Daoy (cell line): ENCODE measurements at places on chromosomes 4 and X. TPM values are rescaled to one million over a fixed set of nuclear protein-coding genes. Genes with fewer than 3 reads are reported as not detected.
A peak's percentile ranks its signal among the peaks of the same experiment; 100 is the strongest.

DMD gene
- total RNA-seq = 14.1 and 24.0 TPM in 2 replicates

ATP6AP1 gene
- total RNA-seq = 26.3 and 30.9 TPM in 2 replicates

PCDH7 gene
- 0.40 and 0.45 TPM in 2 replicates for total RNA-seq

PRICKLE3 gene
- 5.6 and 12.4 TPM in 2 replicates for total RNA-seq

ANKRD50 gene
- 2.8 and 3.2 TPM in 2 replicates for total RNA-seq

CCKAR gene
- total RNA-seq = 2.9 and 4.1 TPM in 2 replicates

SLC25A31 gene
- not detected in 2 replicates for total RNA-seq

MAGED2 gene
- total RNA-seq = 109 and 130 TPM in 2 replicates

DNA sequence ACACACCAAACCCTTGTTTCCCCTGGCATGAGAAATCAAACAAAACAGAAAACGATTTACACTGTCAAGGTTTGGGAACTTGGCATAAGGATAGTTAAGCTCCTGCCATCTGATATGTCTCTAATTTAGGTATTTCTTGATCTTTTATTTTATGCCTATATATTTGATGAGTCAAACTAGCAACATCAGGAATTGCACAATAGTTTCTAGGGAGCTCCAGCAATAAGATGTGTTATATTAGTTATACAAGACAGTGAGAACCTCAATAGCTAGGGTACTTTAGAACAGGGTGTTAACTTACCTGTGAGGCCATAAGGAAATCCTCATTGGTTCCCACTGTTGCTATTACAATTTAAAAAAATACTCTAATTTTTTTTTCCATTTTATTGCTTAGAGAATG is 474.2 kb downstream of the GBA3 start:
- DNase-seq = no peak

DNA sequence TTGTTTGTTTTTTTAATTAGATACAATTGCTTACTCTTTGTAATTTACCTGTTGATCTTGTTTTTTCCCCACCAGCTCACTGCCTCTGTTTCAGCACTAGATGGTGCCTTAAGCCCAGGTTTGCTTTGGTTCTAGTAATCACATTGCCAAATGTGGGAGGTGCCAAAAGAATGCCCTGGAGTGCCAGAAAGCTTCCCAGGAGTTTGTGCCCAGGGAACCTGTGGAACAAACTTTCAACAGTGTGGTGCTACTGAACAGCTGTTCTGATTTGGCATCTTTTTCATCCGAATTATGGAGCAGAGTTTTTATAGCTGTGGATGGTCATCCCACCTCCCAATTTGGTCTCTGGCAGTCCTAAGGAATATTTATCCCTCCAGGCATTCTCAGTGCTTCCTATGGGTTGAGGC is 1000.7 kb downstream of the STIM2 start:
- DNase-seq = no peak

- DNase-seq = no peak
Observed at GRCh38 chr4:104756837-104757236, 262.1 kb upstream of the CXXC4 start.

DNA sequence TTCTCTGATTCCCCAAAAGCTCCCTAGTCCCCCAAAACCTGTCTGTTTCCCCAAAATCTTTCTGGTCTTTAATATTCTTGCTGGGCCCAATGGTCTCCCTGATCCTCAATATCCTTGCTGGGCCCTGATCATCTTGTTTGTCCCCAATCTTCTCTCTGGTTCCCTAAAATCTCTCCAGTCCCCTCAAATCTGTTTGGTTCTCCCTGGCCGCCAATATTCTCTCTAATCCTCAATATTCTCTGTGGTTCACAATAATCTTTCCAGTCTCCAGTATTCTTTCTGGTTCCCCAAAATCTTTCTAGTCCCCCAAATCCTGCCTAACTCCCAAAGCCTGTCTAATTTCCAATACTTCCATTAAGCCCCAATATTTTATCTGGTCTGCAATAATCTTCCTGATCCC is 18.5 kb downstream of the P2RY8 start:
- DNase-seq = no peak

DNA sequence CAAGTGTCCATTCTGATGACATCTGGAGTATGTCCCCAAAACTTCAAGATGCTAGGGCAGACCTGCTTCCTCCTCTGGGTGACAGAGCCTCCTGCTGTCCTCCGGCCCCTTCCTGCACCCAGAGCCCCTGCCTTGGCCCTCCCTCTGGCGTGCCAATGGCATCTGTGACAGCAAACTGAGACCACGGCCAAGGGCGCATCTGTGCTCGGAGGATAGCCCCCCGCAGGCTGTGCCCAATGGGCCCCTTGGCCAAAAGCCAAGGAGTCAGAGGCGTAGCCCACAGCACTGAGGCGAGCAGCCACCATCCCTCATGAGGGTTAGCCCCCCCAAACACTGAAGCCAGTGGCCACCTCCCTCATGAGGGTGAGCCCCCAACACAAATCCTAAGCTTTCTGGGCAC is 7.9 kb downstream of the LRPAP1 start:
- DNase-seq = no peak

DNA sequence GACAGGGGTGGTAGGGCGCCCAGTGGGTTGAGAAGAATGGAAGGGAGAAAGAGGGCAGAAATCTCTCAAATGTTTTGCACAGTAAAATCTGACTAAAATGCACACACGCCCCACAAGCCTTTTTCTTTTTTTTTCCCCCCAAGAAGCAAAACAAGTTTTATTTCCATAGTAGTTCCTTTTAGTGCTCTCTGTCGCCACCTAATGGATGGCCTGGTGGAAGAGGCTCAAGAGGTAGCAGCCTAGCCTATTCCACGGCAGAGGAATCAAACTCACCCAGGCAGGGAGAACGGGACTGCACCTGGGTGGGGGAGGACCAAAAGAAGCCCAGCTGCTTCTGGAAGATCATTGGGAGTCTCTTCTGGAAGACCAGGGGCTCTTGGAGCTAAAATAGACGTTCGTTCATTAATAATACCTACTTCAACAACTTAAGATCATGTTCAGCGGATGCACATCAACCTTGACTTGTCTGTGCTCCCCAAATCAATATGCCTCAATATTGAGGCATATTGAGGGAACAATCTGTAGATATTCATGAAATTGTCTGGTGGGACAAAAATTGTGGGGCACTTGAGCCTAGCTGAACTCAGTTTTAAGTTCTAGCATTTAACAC is 31.6 kb upstream of the IRAK1 start:
- DNase-seq = peak; percentile 37

- DNase-seq = no peak
Observed at GRCh38 chr4:94219402-94219801, 11.7 kb downstream of the SMARCAD1 start.

DNA sequence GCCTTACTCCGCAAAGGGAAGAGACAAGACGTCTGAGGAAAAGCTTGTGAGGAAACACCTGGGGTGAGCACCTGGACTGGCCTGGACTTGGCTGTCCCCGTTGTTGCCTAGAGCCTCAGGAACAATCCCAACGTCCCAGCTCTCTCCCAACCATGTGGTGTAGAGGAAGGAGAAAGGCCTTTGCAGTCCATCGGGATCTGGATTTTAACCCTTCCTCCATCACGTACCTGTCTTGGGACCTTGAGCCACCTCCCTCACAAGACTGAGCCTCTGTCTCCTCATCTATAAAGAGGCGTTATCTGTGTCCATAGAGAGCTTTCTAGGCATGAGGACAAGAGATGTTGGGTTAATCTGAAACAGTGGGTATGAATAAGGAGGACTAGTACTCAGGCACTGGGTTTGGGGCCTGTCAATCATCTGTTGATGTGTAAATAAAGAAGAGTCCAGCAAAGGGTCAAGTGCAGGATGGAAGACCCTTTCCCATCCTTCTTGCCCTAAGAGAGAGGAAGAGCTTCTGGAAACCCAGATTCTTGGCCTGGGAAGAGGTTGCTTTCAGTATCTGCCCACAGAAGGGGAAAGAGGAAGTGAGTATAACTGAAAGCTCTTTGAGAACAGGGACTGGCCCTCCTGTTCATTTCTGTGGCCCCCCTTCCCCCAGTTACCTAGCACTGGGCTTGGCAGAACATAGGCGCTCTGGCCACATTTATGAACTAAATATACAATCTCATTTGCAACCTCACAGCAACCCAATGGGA is 137.1 kb downstream of the PJA1 start:
- no peak for DNase-seq

DNA sequence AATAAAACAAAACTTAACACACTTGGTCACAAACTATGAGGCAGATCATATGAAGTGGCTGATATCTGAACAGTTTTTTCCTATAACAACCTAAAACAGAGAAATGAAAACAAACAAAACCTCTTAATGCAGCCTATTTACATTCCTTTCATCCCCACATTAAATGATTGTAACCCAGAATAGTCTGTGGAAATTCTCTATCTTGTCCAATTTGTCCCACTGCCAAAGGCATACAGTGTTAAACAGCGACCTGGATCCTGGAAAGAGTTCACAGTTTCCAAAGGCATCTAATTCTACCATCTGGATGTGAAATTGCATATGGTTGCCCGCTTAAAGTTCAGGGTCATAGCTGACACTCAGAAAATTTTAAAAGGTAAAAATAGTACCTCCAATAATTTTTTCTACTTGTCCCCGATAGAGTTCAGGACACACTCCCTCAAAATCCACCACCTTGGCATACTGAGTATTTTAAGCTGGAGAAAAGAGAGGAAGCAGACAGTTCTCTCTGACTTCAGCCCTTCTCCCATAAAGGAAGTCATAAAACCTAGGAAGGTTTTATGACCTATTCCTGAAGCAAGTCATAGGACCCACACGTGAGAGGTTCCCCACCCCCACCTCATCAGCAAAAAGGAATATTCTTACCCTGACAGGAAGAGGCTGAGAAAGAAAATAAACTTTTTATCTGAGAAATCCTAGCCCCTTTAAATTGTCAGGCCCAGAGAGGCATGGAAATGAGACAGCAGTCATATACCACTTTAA is 270.2 kb downstream of the PAPSS1 start:
- peak; percentile 1 for DNase-seq

DNA sequence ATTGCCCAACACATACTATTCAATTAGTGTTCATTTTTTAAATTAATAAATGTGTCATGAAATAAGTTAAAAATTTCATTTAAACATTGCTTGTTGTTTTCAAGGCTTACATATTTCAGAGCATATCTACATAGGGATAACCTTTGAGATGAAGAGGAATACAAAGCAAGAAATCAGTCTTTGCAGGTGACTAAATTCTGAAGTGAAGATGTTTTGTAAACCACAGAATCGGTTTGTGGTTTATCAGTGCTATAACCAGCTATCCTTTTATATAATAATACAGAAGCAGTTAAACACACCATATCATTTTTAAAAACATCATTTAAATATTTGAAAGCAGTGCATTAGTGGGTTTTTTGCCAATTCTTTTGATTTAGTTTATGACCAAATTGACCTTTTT is 26.9 kb downstream of the FAM241A start:
- no peak for DNase-seq

DNA sequence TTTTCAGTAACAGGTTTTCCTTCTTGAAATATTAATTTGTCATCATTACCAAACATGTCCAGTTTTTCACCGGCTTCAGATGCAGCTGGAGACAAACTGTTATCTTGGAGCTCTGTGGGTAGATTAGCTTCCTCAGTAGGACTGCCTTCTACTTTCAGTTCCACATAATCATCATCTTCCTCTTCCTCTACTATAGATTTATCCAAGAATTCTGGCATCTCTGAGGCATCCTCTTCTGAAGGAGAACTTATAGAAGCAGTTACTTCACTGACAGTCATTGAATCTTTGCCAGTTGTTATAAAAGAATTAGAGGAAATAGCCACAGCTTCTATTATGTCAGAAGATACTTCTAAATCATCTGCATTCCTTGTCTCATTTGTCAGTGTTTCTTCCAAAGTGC is 162.9 kb downstream of the LRBA start:
- DNase-seq = no peak

GRCh38 chr4:79993476-79993875 is 79.6 kb downstream of the ANTXR2 start:
- no peak for DNase-seq

DNA sequence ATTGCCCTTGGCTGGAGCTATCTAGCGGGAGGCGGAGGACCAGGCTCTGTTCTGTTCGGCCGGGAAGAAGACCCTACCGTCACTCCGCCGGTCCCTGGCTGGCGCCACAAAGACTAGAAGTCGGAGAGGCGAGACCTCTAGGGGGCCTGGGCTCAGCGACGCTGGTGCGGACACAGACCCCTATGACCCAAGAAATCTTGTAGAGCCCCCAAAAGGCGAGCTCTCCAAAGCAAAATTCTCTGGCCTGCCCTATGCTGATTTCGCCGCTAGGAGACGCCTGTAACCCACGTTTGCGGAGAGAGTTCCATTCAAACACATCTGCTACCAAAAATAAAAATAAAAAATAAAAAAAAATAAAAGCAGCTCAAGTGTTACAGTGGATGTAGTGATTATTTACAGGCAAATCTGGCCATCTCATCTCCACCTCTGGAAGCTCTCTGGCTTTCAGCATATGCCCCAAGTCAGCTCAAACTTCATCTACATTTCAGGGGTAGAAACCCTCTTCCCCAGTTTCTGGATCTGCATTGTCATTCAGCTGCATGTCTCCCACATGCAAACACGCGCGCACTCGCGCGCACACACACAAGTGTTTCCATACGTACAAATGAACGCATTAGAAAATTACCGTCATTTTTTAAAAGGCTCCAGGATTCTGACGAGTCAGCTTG is 2.4 kb upstream of the PCDH10 start:
- peak; percentile 43 for DNase-seq

DNA sequence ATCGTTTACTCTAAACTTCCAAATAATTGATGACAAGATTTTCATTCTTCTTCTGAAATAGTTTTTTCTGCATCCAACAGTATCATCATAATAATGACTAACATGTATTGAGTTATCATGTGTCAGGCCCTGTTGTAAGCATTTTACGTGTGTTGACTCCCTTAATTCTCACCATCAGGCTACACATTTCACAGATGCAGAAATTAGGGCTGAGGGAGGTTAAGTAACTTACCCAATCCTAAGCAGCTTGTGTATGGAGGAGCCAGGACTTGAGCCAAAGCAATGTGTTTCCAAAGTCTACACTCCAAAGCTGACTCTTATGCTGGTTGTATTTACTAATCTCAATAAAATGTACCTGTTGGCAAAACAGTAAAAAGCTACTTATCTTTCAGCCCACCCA is 11.2 kb upstream of the KDR start:
- no peak for DNase-seq

GRCh38 chrX:37993837-37994619 is 12.3 kb upstream of the SYTL5 start:
- no peak for DNase-seq

DNA sequence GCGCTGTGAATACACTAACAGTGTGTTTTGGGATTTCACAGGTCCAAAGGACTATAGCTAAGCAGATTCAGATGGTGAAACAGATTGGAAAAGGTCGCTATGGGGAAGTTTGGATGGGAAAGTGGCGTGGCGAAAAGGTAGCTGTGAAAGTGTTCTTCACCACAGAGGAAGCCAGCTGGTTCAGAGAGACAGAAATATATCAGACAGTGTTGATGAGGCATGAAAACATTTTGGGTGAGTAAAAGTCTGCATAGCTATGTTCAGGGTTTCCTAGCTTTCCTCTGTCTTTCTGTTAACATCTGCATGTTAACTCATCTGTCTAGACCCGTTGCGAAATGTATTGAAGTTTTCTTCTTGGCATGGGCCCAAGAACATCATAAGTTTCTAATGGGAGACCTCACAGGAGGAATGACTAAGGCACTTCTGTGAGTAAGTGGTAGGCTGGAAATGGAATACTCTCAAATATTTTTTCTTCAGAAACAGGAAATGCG is 372.1 kb downstream of the BMPR1B start:
- DNase-seq = peak; percentile 88

GRCh38 chr4:159178151-159178546 is 75.3 kb downstream of the RAPGEF2 start:
- DNase-seq = no peak

- no peak for DNase-seq
Observed at GRCh38 chrX:18661273-18661672, 10.6 kb downstream of the RS1 start.
